ENCODE measurements at places on chromosomes 4 and X.
A peak's percentile ranks its signal among the peaks of the same experiment; 100 is the strongest.

DNA sequence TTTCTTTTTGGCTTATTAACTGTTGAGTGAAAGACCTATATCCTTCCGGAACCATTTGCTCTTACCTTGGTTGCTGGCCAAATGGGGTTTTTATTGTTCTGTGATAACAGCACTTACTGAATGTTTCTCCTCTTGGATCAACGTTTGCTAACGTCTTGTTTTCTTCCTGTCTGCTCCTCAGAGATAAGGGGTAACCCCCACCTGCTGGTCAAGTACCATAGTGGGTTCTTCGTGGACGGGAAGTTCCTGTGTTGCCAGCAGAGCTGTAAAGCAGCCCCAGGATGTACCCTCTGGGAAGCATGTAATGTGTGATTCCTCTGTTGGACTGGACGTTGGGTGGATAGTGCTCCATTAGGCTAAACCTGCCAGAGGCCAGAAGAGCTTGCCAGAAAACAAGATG is 15.3 kb downstream of the BMX start:
- DNase-seq, result peak; percentile 53

DNA sequence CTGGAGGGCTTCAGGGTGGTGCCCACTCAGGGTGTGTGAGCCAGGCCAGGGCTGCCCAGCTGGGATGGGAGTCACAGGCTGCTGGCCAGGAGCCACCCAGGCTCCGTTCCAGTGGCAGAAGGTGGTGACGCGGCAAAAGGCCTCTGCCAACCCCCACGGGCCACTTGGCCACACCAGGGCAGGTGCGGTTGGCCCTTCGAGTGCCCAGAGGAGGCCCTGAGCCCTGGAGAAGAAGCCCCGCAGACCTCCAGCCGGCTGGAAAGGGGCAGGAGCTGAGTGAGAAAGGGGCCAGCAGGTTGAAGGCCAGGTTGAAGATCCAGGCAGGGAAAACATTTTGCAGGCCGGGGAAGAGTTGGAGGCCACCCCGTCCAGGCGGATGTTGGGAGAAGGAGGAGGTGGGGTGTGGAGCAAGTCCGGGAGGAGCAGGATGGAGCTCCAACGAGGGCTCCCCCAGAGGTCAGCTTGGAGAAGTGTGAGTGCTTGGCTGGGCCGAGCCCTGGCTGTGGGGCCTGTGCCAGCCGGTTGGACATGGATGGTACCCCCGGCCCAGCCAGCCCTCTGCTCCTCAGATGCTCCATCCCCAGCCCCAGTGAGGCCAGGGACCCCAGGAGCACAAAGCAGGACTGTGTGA is 2.8 kb upstream of the CPLX1 start:
- DNase-seq, result peak; percentile 70

- no peak for DNase-seq
These were observed 197.6 kb downstream of the ANTXR2 start for GRCh38 chr4:79875344-79875899.

DNA sequence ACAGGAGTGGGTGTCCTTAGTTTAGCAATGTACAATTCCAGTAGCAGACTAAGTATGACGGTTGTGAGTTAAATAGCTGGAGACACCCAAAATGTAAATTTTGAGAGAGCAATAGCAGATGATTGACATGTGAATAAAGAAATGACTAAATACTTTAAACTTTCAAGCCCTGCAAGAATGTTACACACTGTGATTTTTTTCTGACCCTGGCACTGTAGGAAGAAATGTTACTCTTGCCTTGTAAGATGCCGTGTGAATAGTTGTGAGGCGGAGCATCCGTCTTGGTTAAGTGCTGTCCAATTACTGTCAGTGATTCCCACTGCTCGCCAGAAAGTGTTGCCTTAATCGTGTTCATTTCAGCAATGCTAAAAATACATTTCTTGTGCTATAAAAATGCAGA is 1248.1 kb downstream of the RAPGEF2 start:
- no peak for DNase-seq

DNA sequence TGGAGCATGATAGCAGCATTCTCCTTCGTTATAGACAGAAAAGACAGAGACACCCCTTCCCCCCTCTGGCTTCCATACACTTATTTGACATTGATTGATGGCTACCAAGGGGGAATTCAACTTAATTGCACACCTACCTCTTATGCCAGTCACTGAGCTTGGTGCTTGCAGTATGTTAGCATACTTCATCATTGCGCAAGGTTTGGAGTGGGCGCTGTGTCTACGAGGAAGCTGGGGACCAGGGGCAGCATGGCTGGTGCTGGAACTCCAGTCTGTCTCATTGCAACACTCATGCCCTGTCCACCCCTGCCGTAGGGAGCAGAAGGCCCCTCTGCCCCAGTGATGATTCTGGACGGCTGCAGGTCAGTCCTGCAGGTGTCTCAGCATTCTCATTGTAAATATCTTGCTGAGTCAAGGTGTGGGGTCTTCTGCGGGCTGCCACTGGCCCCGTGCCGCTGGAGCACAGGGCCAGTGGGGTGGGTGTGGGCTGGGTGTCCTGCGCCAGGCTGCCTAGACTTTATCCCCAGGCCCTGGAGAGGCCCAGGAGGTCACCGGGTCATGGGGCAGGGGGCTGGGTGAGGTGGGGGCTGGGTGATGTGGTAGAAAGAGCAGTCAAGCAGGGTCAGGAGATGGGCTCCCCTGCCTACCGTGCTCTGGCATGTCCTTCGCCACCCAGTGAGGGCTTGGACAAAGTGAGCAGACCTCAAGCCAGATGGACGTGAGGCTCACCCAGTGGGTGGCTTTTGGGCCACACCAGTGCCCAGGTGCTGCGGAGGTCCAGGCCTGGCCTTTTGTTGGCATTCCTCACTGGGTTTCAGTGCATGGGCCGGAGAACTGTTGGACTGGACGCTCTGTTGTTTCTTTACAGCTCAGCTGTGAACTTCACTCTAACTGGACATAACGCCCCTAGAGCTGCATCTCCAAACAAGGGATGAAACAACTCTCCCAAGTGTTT is 85.5 kb downstream of the PSAPL1 start:
- DNase-seq, result no peak

DNA sequence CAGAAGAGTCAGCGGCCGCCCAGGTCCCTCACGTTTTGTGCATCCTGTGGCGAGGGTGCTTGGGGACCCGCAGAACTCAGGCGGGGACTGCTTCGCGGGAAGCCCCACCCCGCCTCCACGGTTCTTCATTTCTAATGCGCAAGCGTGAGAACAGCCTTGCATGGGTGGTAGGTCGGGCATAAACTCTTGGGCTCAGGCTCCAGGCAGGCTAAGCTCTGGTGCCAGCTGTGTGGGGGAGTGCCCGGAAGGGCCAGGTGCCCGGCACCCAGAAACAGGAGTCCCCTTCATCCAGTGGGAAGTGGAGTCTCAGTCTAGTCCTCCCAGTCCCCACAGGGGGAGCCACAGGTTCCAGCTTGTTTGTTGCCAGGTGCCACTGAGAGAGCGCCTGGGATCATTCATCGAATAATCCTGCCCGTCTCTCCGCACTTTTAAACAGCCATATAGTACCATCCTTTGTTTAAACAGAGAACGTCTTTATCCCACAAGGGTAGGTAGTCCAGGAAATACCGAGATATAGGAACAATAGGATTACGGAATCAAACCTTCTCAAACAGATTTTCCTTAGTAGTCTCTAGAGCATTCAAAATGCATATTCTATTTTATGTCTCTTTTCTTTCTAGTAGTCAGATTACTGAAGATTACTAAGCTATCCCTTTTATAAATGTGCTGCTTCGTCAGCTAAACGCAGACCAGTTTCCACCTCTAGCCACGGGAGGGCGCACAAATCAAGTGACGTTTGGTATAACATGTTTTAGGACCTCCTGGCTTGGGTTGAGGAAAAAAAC is 12.7 kb upstream of the RBBP7 start:
- peak; percentile 92 for DNase-seq

DNA sequence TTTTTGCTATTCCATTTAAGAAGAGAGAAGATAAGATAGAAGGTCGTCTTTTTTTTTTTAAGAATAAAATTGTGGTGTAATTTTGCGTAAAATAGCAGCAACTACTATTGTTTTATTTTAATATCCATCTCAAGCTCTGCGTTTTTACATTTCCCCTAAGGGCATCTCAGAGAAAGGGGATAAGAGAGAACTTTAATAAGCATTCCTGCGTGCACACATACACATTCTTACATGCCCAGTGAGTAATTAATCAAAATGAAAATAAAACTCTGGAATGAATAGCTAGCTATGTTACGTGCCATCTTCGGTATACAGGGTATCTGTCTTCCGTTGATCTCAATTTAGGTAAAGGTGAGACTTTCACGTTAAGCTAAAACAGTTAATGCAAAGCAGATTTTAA is 200.3 kb upstream of the TENM3 start:
- no peak for DNase-seq
